ENCODE measurements at places on chromosomes 7 and 10.

DNA sequence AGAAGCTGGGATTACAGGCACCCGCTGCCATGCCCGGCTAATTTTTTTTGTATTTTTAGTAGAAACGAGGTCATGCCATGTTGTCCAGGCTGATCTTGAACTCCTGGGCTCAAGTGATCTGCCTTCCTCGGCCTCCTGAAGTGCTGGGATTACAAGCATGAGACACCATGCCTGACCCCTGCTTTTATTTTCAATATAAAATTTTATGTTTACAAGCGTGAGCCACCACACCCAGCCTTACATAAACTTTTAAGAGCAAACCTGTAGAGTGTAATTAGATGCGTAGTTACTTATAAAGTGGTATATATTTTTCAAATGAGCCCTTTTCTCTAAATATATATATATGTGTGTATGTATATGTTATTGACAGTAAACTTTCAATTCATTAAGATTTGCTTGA, 8.7 kb downstream of the CNNM2 start:
- DNase-seq = no peak

DNA sequence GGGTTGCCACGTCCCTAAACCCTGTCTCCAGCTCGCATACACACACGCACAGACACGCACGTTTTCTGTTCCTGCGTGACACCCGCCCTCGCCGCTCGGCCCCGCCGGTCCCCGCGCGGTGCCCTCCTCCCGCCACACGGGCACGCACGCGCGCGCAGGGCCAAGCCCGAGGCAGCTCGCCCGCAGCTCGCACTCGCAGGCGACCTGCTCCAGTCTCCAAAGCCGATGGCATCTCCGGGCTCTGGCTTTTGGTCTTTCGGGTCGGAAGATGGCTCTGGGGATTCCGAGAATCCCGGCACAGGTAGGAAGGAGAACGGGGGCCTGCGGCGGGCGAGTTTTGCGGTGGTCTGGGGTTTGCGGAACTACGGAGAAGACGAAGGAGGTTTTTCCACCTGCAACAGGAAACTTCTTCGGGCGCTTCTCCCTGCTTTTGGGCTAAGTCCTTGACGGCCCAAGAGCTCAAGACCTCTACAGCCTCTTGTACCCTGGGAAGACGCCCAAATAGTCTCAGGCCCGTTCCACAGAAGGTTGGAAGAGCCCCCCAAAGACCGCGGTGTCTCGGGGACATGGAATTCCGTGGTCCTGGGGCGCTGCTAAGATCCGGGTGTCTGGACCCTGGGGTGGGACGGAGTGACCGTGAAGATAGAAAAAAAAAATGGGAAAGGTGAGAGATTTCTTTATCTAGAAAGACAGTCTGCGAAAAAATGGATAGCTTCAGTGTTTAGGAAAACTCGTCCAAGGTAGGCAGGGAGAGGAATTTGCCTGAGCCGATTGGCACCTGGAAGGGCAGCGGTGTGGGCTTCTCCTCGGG, at the start of gene GAD2:
TSS of gene GAD2 (plus strand) at position 190 of the 811 bp plus-strand sequence. CDS start at position 226, 36 bp downstream.
- DNase-seq = no peak

- no peak for DNase-seq
These were observed 24.5 kb downstream of the CHST15 start for GRCh38 chr10:124068929-124069328.

- DNase-seq = no peak
These were observed 131.5 kb downstream of the SPAG6 start for GRCh38 chr10:22476601-22477321.

GRCh38 chr7:95599069-95599468, 2.8 kb upstream of the PDK4 start:
- DNase-seq = no peak

DNA sequence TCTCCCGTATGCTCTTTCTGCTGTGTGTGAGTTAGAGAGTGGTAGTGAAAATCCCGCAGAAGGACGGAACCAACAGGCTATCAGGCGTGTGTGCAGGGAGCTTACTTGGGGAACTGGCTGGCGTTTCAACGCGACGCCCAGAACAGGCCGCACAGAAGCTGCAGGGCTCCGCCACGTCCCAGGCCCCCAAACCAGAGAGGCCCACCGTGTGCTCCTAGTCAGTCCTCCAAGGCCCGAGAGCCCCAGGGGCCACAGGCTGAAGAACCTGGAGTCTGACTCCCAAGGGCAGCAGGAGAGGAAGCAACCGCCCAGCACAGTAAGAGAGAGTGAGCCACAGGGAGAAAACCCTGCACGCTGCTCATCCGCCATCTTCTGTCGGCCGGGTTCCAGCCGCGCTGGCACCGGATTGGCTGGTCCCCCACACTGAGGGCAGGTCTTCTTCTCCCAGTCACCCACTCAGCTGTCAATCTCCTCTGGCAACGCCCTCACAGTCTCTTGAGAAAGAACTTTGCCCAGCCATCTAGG, 730.6 kb upstream of the VSTM2A start:
- DNase-seq = no peak

- no peak for DNase-seq
These were observed 128.8 kb downstream of the LHPP start for GRCh38 chr10:124590216-124591122.

DNA sequence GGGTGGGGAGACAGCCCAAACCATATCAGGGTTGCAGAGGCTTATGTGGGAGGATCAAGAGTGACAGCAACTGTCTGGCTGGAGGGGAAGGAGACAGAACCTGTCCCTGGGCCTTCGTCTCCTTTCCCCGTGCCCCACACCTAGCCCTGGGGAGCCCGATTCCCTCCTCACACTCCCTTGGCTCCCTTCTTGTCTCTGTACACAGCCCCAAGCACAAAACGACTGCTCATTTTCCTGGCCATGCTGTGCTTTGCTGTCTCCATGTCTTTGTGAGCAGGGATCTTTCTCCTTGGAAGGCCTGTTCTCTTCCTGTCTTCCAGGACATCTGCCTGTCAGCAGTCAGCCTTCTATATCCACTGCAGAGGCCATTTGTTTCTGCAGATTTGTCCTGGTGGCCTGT, 113.7 kb downstream of the INSYN2A start:
- DNase-seq = no peak

GRCh38 chr10:28492116-28492920, 40.6 kb upstream of the WAC start:
- DNase-seq = no peak

- no peak for DNase-seq
These were observed 78.2 kb downstream of the NKX6-2 start for GRCh38 chr10:132707776-132708171.

- DNase-seq = no peak
These were observed 54.9 kb upstream of the TMEM273 start for GRCh38 chr10:49243139-49243538.

DNA sequence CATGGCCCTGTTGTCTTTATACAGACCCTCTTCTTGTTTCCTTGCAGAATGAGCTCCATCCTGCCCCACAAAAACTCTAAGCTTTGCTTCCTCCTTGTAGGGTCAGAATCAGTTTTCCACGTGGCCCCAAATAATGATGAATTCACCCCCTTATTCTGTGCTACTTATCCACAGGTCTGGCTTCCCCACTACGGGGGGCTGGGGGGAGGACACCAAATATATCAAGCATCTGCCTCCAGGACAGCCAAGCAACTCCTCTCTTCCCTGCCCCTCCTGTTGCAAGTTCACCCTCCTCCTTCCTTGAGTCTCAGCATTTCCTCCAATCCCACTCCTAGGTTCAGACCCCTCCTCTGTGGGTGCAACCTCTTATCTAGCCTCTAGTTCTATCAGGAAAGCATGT, 743.3 kb downstream of the GRID1 start:
- no peak for DNase-seq

GRCh38 chr10:124686707-124687376, 57.3 kb downstream of the FAM53B start:
- no peak for DNase-seq

GRCh38 chr7:78090616-78091015, 292.0 kb downstream of the PHTF2 start:
- DNase-seq = no peak

DNA sequence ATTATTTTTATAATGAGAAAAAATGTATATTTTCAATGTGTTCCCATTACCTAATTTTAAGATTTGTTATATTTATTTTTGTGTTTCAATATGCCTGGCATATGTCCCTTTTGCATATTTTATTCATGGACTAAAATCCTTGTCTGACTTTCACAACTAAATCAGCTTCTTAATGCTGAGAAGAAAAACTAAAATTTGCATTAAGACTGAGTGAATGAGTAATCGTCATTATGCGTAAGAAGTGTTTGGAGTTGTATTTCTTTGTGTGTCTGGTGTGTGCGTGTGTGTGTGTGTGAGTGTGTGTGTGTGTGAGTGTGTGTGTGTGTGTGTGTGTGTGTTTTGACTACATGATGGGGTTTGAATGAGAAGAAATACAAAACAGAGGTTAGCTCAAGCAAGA, 201.7 kb upstream of the SP8 start:
- no peak for DNase-seq

- no peak for DNase-seq
These were observed 708.0 kb downstream of the LRMDA start for GRCh38 chr10:76139431-76139830.

- DNase-seq = no peak
These were observed 374.7 kb upstream of the VWC2 start for GRCh38 chr7:49398746-49399145.

DNA sequence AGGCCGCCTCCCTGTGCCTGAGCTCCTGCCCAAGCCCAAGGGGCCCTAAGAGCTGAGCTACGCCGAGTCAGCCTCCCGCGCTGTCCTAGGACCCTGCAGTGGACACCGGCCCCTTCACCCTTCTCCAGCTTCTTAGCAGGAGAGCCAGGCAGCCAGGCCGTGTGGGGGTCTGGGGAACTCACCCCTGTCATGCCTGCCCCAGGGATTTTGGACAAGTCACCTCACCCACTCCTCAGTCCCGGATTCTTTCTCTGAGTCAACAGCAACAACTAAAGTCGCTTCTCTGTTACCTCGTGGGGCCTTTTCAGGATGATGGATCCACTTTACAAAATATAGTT, 79.3 kb downstream of the MKI67 start:
- DNase-seq = no peak

DNA sequence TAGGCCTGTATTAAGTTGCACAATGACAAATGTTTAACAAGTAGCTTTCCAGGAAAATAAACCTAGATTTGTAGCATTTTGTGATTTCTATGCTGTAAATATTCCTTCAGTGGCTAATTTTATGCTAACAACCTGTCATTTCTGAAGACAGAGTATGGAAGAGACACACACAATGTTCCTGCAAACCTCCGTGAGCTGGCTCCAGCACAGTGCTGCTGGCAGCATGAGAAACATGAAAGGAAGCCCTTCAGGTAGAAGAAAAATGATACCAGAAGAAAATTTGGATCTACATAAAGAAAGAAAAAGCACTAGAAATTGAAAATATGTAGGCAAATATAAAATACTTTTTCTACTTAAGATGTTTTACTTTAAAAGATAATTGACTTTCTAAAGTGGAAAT, 69.5 kb upstream of the CTTNBP2 start:
- DNase-seq = no peak

DNA sequence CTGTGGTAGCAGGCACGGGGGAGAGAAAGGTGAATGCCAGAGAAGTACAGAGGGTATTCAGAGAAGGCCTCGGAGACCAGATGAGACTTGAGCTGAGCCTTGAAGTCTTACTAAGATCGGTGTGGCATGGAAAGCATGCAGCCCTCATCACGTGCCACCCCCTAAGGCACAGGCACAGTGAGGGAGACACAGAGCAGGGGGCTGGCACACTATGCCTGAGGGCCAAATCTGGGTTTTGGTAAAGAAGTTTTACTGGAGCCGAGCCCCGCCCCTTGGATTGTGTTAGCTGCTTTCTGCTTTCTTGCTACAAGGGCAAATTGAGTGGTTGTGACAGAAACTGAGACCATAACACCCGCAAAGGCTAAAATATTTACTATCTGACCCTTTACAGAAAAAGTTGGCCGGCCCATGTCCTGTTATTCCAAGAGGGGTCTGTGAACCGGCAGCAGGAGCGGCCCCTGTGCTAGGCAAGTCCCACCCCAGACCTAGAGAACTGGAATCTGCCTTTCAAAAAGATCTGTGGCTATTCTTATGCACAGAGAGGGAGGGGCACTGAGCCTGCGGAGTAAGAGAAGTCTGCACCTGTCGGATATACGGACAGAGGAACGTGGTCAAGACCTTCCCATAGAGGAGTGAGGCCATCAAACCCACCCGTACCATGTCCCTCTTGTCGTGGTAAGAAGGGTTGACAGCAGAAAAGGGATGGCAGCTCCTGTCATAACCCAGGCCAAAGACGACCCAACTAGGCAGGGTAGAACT, 109.3 kb upstream of the RHEB start:
- DNase-seq = no peak

DNA sequence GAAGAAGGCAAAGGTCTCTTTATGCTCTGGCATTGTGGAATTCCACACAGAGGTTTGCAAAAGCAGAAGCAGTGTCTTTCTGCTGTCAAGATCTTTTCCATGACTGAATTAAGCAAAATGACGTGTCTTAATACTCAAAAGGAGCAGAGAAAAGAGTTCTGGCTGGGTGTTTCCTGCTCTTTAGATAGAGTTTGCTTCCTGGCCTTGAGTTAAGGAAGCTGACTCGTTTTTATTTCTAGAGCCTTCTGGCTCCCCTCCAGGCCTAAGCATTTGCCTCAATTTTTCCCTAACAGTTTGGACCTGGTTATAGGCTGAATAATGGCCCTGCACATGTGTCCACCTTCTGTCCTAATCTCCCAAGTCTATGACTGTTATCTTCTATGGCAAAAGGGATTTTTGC, 21.6 kb downstream of the TAS2R41 start:
- DNase-seq = no peak

DNA sequence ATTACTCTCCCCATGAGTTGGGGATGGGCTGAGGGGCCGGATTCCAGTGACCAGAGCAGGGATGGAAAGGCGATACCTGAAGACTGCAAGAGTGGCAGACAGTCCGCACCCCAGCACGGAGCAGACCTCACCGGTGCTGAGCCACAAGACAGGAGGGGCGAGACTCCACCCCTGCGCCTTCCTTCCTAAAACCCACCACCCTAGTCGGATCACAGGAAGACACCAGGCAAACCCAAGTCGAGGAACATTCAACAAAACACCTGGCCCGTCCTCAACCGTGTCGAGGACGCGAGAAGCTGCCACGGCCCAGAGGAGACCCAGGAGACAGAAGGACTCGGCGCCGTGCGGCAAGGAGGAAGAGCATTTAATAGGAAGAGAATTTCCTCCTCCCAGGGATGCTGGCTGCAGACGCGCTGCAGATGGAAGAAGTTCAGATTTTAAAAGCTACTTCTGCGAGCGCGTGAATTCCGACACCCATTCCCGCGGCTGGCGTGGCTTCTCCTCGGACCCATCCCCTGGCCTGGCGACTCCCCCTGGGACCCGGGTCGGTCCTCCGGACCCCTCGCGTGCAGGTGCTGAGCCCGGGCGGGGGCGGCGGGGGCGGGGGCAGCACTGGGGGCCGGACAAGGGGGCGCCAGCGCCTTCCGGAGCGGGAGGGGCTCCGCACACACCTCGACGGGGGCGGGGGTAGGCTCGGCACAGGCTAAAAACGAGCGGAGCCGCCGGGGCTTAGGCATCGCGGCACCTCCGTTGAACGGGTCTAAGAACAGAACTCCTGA, 563 bp upstream of the UTF1 start:
- no peak for DNase-seq

GRCh38 chr10:17758200-17758599, 6.2 kb downstream of the TMEM236 start:
- no peak for DNase-seq
